Activated CD8-positive, alpha-beta memory T cell treated with anti-CD3 and anti-CD28 coated beads for 4 hours (primary cell): ENCODE measurements at places on chromosomes 13 and 19.

- DNase-seq = peak; percentile 87
These were observed 16.2 kb downstream of the ZNF331 start for GRCh38 chr19:53553865-53554791.

DNA sequence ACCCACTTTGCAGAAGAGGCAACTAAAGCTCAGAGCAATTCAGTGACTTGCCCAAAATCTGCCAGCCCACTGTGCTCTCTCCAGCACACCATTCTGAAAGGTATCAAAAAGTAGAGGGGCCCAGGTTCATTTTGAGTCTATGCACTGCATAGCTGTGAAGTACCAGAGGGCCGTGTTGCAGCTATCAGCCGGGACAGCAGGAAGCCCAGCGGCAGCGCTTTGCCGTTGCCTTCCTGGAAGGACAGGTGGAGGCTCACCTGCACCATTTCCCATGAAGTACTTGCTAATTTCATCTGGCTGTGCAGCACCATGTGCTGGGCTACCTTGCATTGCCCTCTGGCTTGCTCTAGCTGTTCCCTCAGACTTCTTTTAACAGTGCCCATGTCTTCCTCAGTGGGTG is 2.7 kb upstream of the SERPINE3 start:
- DNase-seq = no peak

DNA sequence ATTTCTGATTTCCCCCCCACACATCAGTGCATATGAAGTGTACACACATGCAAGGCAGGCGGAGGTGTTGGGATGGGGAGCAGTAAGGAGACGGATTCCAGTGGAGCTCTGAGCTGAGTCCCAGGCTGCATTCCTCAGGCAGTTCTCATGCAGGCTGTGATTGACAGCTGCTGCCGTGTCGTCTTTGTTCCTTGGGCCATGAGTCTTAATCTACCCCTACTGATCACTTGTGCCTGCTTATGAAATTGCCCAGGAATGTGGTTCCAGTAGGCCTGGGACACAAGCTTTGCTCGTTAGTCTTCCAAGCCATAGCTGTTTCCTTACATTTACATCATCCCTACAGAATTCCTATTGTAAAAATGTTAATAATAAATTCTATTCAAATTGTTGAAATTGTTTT is 1241.9 kb downstream of the UQCRFS1 start:
- no peak for DNase-seq

- no peak for DNase-seq
These were observed 19.2 kb downstream of the RCN3 start for GRCh38 chr19:49546825-49547565.

DNA sequence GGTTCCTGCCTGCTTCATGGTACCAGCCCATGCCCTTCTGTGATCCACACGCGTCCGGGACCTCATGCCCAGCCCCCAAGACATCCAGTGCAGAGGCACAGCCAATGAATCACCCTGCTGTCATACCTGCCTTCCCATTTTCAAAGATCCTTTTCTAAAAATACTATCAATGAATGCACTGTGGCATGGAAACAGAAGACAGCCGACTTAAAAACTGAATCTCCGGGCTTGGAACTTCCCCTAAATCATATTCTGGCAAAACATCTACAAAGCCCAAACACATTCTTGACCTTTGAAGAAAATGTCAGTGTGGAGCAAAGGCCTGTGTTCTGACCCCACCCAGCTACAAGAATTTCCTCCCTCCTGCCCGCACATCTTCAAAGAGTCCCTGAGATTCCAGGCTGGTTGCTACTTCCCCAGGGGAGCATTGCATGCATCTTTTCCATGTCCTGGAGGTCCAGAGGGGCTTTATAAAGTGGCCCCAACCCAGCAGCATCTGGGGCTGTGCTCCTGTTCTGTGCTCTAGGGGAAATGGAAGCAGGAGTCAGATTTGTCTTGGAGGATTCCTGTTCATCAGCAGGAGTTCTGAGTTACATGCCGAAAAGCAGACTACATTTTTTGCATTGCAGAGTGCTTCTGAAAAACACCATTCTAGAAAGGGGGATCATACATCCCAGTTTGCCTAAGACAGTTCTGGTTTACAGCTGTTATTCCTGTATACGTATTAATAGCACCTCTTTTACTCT is 135.2 kb downstream of the USP12 start:
- no peak for DNase-seq
